ENCODE measurements at places on chromosomes 11 and 22.

GRCh38 chr11:123253911-123254310, 58.9 kb upstream of the CLMP start:
- DNase-seq: no peak

DNA sequence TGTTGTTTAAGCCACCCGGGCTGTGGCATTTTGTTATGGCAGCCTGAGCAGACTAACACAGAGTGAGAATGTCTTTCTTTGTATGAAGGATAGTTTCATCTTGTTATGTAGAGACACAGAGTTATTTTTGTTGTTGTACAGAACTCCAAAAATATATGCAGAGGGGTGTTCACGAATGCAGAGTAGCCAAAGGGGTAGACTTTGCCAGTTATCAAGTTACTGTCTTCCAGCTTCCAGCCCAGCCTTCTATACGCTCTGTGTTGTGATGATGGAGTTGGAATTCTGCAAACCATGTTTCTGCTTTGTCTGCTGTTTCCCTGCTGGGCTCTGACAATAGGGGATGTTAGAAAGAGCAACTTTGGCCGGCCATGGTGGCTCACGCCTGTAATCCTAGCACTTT, 44.1 kb downstream of the RPS6KA4 start:
- no peak for DNase-seq

GRCh38 chr22:33975841-33976240, 55.6 kb upstream of the LARGE1 start:
- DNase-seq: no peak

- no peak for DNase-seq
Measured at GRCh38 chr11:67646535-67647336, 3.8 kb downstream of the ACY3 start.

- DNase-seq: no peak
Measured at GRCh38 chr11:120750647-120751549, 239.3 kb downstream of the GRIK4 start.

DNA sequence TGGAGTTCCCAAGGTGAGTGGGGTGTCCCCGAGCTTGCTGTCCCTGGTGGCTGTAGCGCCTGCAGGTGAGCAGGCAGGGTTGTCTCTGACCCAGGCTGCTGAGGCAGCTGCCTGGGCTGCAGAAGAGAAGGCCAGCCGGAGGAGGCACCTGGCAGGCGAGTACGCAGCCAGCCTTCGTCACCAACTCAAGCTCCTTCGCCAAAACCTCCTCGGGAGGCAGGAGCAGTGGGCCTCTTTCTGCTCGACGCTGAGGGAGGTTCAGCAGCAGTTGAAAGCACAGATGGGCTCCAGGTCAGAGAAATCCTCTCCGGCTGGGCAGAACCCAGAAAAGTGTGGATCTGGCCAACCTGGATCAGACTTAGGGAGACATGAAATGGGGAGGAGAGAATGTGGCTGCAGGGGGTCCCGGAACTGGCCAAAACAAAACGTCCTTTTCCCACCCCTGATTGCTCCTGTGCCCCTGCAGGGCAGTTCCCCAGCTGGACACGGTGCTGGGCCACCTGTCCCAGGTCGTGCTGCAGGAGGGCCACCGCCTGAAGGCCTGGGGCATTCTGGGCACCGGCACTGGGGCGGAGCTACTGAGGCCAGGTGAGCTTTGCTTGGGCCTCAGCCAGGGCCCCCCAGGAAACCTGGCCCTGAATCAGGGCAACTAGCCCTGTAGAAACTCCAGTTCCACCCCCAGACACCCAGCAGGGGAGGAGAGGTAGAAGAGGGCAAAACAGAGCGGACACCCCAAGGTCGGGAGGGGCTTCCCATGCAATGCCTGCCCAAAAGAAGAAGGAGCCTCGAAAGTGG, 56.7 kb downstream of the BTG4 start:
- no peak for DNase-seq

DNA sequence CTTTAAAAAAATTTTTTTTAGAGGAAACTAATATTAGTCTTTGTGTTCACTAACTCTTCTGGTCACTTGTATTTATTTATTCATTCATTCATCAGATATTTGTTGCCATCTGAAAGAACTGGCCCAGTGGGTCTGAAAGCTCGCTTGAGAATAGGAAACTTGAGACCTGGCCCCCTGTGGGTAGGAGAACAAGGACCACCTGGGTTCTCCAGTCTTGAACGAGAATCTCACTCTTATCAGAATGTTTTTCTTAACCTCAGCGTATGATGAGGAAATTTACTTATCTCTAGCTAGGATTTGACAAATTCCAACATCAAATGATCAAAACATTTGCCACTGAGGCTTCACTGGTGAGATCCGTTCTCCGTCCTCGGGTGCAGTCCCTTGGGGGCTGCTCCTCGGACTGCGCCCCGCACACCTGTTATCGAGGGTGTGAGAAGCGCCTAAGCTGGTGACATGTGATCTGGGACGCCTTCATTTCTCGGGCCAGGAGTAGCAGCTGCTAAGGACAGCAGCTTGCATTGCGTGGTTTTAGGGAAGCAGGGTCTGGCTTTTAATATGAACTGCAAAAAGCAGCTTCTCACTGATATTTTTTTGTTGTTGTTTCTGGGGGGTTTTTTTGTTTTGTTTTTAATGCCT, 6.3 kb downstream of the C22orf31 start:
- DNase-seq: no peak

- no peak for DNase-seq
Measured at GRCh38 chr11:44306052-44306917, 3.7 kb downstream of the ALX4 start.

- peak; percentile 17 for DNase-seq
Measured at GRCh38 chr11:111422494-111423249, 43.6 kb upstream of the POU2AF1 start.

DNA sequence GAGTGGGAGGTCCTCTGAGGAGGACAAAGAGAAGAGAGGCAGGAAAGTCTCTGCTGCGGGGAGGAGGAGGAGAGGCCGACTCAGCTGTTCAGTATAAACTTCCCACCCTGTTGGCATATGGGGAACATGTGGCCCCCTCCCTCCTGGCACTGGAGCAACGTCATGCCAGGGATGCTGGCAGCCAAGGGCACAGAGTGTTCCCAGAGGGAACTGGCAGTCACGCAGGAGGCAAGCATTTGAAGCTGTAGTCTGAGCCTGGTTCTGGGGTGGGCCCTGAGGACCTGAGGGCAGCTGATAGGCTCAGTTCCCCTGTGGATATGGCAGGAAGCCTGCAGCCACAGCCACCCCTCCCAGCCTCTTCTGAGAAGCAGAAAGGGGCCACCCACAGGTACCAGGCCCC, 67.1 kb upstream of the TSPAN18 start:
- DNase-seq: no peak

DNA sequence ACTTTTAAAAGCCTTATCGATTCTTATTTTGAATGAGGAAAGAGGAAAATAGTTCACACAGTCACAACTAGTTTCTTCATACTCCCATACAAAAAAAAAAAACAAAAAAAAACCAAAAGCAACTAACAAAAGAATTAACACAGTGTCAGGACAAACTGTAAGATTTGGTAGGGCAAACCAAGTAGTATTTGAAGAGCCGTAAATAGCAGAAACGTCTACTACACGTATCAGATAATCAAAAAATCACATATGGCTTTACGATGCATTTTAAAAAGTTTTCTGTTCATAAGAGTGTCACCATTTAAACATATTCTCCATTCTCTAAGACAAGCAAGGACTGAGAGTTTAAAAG, 2.3 kb downstream of the PICALM start:
- DNase-seq: no peak

DNA sequence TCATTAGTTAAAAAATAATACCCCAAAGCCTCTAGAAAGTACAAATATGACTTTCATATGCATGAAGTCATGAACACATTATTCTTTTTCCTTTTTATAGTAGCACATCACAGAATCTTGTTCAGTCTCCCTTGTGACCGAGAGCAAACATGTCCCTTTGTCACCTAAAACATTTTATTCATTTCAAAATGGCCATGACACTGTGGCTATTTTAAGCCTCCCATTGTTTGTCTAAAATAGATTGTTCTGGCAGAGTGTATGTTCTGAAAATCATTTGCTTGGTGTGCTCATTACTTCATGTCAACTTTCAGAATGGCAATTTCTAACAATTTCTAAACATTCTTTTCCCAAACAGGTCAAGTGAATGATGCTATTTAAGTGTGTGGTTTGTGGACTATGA, 865.0 kb downstream of the JRKL start:
- DNase-seq: no peak

DNA sequence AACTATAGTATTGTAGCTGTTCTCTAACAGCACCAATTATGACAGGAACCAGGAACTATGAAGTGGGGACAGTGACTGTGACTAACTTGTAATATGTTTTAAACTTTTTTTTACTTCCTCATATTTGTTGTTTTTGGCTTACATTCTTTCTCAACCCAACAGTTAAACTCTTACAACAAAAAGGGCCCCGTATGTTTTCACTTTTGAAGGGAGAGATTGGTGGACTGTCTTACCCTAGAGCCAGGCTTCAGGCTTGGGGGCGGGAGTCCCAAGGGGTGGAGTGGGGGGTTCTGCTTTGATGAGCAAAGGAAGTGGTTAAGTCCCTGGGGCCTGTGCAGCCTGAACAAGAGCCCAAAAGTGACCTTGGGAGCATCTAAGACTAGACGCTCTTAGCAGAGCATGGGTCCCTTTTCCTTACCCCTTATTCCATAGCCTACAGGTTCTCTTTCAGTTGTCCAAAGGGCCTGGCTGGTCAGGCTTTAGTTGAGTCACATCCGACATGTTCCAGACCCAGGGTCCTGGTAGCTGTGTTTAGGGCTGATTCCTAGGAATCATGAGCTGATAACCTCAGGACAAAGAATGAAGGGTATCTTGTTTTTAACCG, 38.8 kb downstream of the STIM1 start:
- DNase-seq: no peak

DNA sequence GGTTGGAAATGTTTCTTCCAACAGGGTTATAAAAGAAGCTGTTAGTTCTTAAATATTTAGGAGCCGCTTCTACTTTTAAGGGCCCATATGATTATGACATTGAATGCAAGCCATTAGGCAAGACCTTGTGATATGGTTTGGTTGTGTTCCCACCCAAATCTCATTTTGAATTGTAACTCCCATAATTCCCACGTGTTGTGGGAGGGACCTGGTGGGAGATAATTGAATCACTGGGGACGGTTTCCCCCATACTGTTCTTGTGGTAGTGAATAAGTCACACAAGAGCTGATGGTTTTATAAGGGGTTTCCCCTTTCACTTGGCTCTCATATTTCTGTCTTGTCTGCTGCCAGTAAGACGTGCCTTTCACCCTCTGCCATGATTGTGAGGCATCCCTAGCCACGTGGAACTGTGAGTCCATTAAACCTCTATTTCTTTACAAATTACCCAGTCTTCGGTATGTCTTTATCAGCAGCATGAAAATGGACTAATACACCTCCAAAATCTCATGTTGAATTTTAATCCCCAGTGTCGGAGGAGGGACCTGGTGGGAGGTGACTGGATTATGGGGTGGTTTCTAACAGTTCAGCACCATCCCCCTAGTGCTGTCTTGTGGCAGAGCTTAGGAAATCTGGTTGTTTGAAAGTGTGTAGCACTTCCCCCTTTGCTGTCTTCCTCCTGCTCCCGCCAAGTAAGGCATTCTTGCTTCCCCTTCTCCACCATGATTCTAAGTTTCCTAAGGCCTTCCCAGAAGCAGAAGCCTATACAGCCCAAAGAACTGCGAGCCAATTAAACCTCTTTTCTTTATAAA, 4.3 kb downstream of the CD59 start:
- DNase-seq: no peak

GRCh38 chr11:86596861-86597586, 75.4 kb downstream of the ME3 start:
- DNase-seq: no peak

DNA sequence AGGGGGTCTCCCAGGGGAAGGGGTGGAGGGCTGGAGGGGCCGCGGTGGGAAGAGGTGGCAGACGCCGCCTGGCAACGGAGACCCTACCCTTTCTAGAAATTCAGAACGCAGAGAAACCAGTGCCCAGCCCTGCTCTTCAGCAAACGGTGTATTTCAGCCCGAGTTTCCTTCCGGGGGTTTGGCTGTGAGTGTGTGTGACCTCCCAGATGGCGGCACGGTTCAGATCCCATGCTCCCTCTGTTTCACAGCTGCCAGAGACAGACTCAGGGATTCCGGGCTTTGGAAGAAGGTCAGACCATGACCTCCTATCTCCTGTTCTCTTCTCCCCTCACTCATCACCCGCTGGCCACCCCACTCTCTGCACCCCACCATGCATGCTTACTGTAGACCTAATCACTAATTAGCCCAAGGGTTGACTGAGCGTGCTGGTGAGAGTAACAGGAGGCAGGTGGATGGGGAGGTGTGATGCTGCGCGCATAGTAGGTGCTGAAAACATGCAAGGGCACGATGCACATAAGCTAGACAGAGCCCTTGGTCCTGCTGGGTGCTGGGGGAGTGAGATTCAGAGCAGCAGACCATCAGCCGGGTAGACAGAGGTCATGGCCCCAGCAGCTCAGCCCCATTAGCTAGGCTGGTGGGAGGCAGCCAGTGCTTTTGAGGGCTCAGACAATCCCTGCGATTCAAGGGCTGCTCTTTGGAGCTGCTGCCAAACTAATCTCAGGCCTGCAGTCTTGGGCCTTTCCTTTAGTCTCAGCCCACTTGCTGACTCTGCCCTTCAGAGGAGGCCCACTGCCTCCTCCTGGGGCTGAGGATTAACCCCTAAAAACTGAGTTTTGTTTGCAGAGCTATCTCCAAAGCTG, 256.5 kb upstream of the CADM1 start:
- no peak for DNase-seq

GRCh38 chr22:22798232-22798616, 89.4 kb upstream of the IGLL5 start:
- no peak for DNase-seq

- DNase-seq: no peak
Measured at GRCh38 chr11:18012122-18012905, 533 bp downstream of the SERGEF start.

GRCh38 chr11:44434191-44434590, 124.3 kb upstream of the ALX4 start:
- no peak for DNase-seq

GRCh38 chr11:70928854-70929598, 323.4 kb downstream of the SHANK2 start:
- DNase-seq: no peak

GRCh38 chr22:38141217-38141973, 30.9 kb upstream of the BAIAP2L2 start:
- DNase-seq: no peak

GRCh38 chr11:111714522-111714921, 51.7 kb downstream of the PPP2R1B start:
- DNase-seq: no peak

GRCh38 chr11:17978553-17979287, 34.1 kb downstream of the SERGEF start:
- DNase-seq: no peak

- no peak for DNase-seq
Measured at GRCh38 chr11:93840981-93841380, 9.4 kb downstream of the VSTM5 start.

DNA sequence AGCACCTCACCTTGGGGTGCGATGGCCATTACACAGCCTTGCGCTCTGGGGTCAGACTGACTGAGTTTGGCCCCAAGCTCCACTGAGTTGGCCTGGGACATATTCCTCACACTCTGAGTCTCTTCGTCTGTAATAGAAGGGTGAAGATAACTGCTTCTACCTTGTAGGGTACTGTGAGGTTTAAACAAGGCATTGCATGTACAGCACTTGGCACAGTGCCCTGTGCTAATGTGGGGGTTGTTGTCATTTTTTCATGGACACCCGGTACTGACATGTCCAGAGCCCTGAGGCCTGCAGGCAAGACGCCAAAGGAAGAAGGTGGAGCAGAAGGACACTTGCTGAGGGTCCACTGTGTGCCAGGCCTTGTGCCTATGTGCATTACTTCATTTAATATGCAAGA, 50.7 kb downstream of the OTOG start:
- no peak for DNase-seq
